ENCODE measurements at places on chromosomes 5 and 9.

DNA sequence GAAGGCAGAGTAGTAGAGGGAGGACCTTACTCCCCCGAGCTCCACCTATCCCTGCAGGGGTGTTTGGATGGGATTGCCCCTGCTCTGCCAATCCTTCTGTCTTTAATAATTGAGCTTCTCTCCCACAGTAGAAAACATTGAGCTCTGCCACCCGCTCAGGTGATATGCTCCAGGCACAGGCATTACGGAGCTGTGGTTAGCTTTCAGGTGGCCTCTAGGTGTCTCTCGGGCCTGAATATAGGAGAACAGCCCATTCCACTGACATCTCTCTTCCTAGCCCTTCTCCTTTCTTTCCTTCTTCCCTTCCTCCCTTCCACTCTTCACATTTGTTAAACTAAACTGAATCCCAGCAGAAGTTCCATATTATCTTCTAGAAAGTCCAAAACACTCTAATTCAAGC is 203.4 kb downstream of the SYK start:
- no peak for DNase-seq

DNA sequence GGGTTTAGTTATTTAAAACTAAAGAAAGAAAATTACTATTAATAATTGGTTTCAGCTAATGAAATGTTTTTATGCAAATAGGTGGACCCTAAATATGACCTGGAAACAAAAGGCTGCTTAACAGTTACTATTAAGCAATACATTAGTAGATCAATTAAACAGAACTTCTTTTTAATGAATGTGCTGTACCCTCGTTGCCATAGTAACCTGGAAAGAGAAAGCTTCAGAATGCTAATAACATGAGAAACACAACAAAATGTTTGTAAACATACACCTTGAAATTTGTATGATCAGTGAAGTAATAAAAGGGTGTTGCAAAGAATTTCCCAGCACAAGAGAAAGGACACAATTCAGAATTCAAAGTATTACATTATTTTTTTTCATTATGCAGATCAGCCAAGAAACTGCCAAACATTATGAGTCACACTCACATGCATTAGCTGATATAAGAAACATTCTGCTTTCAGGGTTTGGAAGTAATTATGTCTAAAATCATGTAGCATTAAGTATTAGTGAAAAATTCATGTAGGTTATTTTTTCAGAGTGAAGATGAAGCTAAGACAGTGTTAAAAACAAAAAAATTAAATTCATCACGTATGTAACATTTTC is 348.3 kb downstream of the ISL1 start:
- no peak for DNase-seq

DNA sequence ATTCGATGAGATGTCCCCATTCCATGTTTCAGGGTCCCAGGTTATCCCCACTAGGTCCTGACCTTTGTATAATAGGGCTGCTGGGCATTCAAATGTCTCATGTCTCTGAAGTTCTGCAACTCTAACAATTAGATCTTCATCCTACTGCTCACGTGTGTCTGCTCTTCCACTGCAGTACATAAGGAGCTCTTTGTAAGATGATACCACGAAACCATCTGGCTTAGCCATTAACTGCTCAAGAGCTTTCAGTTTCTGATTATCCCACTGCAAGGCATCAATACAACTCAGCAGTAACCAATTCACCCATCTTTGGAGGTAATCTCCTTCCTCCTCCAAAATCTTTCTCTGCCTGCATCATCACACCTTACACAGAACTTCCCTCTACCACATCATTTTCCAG is 49.9 kb upstream of the PPP2CA start:
- DNase-seq: no peak

GRCh38 chr5:81023261-81023970 is 63.3 kb downstream of the RASGRF2 start:
- DNase-seq: no peak

DNA sequence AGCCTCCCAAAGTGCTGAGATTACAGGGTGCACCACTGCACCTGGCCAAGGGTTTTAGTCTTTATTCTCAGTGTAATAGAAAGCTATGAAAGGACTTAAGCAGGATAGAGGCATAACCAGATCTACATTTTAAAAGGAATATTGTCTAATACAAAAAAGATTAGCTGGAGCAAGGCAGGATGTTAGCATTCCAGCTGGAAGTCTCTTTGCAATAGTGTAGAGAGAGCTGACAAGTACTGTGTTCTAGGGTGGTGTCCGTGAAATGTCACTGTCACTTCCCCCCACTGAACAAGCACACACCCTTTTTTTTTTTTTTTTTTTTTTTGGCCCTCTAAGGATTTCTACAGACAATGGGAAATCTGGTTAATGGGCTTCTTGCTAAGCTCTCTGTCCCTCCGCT is 24.2 kb upstream of the DEPDC1B start:
- no peak for DNase-seq

DNA sequence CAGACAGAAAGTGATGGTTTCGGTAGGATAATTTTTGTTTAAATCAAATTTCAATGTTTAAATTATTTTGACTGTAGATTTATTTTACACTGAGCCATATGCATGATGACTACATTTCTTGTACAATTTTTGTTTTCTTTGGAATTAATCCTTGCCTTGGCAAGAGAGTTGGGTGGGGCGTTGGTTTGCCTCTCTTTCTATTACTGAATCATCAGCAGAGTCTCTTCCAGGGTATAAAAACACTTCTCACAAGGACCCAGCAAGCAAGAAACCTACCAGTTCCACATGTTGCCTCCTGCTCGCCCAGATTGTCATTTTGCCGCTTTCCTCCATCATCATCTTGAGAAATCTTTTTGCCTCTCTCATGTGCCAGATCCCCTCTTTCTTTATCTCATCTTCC is 455.0 kb upstream of the DMAC1 start:
- peak; percentile 39 for DNase-seq

Data from cardiac fibroblast (primary cell).